SK-N-SH (cell line): ENCODE measurements at places on chromosomes 2 and 18. TPM values are rescaled to one million over a fixed set of nuclear protein-coding genes. Genes with fewer than 3 reads are reported as not detected.

GRCh38 chr2:194700726-194701125 is 956.3 kb upstream of the SLC39A10 start:
- no peaks in the 10 kb centered on the region for H3K36me3 ChIP-seq
- no peaks in the 10 kb centered on the region for H3K27me3 ChIP-seq
- no peaks in the 10 kb centered on the region for H3K4me1 ChIP-seq

The UXS1 gene
- polyA plus RNA-seq = 55.9 and 67.6 TPM in 2 replicates

DNA sequence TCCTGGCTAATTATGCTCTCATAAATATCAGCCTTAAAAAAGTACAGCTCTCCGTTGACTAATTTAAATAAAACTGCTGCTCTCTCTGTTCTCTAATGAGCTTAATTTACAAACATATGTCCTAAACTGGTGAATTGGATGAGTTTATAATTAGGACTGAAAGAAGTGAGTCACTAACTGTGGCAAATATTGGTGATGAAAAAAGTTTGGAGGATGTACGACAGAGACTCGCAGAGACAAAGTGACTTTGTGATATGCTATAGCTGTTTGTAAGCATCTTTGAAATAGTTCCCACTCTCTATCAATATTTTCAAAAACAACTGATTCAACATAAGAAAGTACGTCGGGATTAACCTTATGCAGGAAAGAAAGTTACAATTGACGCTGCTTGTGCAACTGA is 138.9 kb upstream of the TMEFF2 start:
- H3K27ac ChIP-seq = no peak overlapping the region
- H3K4me3 ChIP-seq = no peak overlapping the region
- no peak for DNase-seq
- H3K27me3 ChIP-seq = no peaks in the 10 kb centered on the region

- no peaks in the 10 kb centered on the region for H3K27me3 ChIP-seq
- H3K27ac ChIP-seq = no peak overlapping the region
- DNase-seq = peak; percentile 15
- H3K4me1 ChIP-seq = no peaks in the 10 kb centered on the region
- H3K4me3 ChIP-seq = no peak overlapping the region
- H3K36me3 ChIP-seq = no peaks in the 10 kb centered on the region
These were observed 782.6 kb downstream of the MBD2 start for GRCh38 chr18:53441761-53442414.

DNA sequence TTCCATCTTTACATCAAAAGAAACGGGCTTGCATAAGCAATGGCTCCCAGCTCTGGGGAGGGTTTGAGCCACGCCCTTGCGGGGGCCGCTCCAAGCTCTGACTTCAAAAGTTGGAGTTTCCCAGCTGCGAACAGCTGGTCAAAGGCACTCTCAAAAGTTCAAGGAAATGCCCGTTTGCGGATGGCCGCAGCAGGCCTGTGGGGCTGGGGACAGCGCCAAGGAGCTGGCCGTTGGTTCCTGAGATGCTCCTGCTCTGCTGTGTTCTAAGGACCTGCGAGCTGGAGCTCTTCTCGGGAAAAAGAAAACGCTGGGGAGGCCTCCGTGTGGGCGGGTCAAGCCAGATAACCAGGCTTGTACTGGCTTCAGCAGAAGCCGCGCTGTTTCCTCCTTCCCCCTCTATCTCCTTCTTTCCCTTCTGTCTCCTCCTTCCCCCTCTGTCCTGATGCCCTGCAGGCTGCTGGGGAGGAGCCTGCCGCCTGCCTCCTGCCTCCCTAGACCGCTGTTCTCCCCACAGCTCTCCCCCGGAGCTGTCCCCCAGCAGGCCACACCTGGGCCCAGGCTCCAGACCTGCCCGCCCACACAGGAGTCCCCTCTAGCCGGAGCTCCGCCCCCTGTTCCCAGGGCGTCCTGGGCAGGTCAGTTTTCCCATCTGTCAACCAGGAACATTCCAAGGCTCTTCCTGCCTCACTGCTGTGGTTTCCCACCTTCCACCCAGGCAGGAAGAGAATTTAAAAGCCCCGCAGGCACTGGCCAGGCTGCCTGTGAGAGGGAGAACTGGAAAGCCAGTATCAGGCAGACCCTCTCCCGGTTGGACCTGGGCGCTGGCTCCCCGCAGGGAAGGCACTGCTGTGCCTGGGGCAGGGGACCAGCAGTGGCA is 14.1 kb downstream of the KLF11 start:
- peaks cover 16% of the 10 kb centered on the region; the same call in 1 of the 2 replicates for H3K36me3 ChIP-seq
- H3K4me3 ChIP-seq = no peak overlapping the region
- no peak overlapping the region for H3K27ac ChIP-seq

DNA sequence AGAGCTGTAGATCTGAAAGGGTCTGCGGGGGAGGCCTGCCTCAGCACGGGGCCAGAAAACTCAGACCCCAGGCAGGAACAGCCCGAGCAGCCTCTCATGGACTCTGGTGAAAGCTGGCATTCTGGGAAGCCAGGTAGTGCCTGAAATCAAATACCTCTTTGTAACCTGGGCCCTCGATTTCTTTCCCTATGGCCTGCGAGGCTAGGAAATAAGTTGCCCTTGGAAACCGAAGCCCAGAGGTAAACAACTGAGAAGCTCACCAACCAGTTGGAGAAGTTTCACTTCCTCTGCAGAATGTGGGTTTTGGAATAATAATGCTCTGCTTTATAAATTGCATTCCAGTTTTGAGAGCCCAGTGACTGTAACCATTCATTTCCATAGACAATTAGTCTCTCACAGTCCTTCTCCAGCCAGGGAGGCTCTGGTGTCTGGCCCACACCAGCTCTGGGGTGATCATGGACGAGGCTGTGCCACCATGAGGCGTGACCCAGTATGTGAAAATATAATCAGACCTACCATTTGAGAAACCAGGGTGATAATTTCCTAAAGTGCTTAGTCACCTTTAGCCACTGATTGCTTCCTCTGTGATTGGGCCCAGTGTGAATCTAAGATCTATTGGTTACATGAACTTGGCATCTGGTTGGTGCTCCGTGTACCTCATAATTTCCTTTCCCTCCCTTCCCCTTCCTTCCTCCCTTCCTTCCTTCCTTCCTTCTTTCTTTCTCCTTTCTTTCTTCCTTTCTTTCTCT is 133.1 kb upstream of the PELI1 start:
- peak overlapping the region; percentile 4; the same call in 1 of the 2 replicates for H3K27ac ChIP-seq
- no peak for DNase-seq
- no peaks in the 10 kb centered on the region for H3K27me3 ChIP-seq
- H3K4me1 ChIP-seq = peaks cover 20% of the 10 kb centered on the region
- H3K4me3 ChIP-seq = no peak overlapping the region
- H3K36me3 ChIP-seq = no peaks in the 10 kb centered on the region

GRCh38 chr2:33091541-33092123 is 144.9 kb downstream of the LTBP1 start:
- no peak overlapping the region for H3K27ac ChIP-seq
- no peaks in the 10 kb centered on the region for H3K4me1 ChIP-seq

The SH3RF3 gene
- 1.3 and 1.9 TPM in 2 replicates for polyA plus RNA-seq

DNA sequence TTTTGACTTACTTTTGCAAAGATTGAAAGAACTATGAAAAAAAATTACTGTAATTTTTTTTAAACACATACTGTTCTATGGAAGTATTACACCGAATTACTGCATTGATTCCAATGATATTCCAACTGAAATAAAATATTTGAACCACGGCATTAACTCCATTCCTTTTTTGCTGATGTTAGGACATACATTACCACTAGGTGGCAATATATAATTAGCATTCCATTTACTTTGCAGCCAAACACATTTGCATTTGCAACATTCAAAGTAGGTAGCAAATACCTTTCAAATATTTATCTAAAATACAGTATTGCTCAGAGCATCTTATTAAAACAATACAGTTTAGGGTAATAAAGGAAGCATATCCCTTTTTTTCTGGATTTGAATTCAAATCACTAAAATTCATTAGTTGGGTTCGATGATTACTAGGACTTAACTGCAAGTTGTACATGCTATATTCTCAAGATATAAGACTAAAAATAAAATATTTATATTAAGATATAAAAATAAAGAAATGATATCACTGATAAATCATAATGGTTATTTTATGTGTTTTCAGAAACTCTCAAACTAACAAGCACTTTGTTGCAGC is 31.3 kb downstream of the LANCL1 start:
- no peaks in the 10 kb centered on the region for H3K27me3 ChIP-seq
- H3K4me1 ChIP-seq = no peaks in the 10 kb centered on the region; the same call in 1 of the 2 replicates
- H3K36me3 ChIP-seq = peaks cover 22% of the 10 kb centered on the region
- peak; percentile 36 for DNase-seq
- no peak overlapping the region for H3K27ac ChIP-seq

GRCh38 chr2:224772494-224772893 is 56.3 kb upstream of the CCDC195 start:
- H3K4me1 ChIP-seq = no peaks in the 10 kb centered on the region
- no peak overlapping the region for H3K27ac ChIP-seq
- no peak for DNase-seq
- H3K36me3 ChIP-seq = peaks cover 65% of the 10 kb centered on the region
